ENCODE measurements at places on chromosomes 4 and X.

GRCh38 chrX:116239944-116240840 is 69.6 kb downstream of the AGTR2 start:
- DNase-seq, result peak; percentile 1

DNA sequence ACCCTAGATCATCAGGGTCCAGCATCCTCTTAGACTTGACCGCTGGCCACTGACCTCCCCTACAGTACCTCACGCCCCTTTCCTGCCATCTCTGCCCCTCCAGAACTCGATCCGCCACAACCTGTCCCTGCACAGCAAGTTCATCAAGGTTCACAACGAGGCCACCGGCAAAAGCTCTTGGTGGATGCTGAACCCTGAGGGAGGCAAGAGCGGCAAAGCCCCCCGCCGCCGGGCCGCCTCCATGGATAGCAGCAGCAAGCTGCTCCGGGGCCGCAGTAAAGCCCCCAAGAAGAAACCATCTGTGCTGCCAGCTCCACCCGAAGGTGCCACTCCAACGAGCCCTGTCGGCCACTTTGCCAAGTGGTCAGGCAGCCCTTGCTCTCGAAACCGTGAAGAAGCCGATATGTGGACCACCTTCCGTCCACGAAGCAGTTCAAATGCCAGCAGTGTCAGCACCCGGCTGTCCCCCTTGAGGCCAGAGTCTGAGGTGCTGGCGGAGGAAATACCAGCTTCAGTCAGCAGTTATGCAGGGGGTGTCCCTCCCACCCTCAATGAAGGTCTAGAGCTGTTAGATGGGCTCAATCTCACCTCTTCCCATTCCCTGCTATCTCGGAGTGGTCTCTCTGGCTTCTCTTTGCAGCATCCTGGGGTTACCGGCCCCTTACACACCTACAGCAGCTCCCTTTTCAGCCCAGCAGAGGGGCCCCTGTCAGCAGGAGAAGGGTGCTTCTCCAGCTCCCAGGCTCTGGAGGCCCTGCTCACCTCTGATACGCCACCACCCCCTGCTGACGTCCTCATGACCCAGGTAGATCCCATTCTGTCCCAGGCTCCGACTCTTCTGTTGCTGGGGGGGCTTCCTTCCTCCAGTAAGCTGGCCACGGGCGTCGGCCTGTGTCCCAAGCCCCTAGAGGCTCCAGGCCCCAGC is 5.2 kb downstream of the FOXO4 start:
- no peak for DNase-seq

DNA sequence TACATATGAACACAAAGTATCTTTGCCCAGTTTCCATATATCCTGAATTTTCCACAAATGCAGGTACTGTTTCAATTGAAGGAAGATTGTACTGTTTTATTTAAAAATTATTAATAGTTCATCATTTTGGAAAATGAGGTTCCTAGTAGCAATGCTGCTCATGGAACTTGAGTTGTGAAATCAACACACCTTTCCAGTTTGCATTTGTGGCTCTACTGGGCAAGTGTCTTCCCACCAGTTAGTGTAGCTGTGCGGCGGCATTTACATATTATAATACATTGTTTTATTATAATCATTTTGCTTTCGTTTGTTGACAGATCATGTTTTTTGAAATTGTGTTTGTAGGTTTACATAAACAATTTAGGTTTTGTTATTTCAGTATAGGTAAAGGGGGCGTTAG is 2.0 kb upstream of the DDX3X start:
- DNase-seq, result peak; percentile 37

GRCh38 chr4:137819964-137820383 is 287.7 kb upstream of the PCDH18 start:
- DNase-seq, result peak; percentile 82

- DNase-seq, result no peak
Observed at GRCh38 chrX:100649550-100650356, 5.8 kb downstream of the SRPX2 start.

- no peak for DNase-seq
Observed at GRCh38 chr4:76723373-76723772, 174.6 kb downstream of the SOWAHB start.

- peak; percentile 81 for DNase-seq
Observed at GRCh38 chr4:27350161-27350560, 489.5 kb downstream of the STIM2 start.

- DNase-seq, result no peak
Observed at GRCh38 chr4:26819478-26820095, 41.1 kb upstream of the STIM2 start.
